Hindlimb muscle (tissue), 1 donor: ENCODE measurements at places on chromosomes 5 and 9. TPM values are rescaled to one million over a fixed set of nuclear protein-coding genes. Genes with fewer than 3 reads are reported as not detected.

DNA sequence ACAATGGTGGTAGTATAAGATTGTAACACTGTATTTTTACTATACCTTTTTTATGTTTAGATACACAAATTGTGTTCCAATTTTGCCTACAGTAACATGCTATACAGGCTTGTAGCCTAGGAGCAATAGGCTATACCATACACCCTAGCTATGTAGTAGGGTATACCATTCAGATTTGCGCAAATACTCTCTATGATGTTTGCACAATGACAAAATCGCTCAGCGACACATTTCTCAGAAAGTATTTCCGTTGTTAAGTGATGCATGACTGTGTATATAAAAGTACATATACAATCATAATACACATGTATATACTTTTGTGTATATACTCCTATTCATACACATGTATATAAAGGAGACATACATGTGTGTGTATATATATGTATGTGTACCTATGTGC lies 34.8 kb downstream of the ENC1 start:
- no peak for DNase-seq

- no peak for DNase-seq
Measured at GRCh38 chr9:99419070-99419469, 197.0 kb downstream of the SEC61B start.

- DNase-seq, result no peak
Measured at GRCh38 chr9:36169166-36169565, at the start of gene CCIN. Gene CCIN, plus strand, starts transcription at chr9:36169388. Its CDS starts 115 bp downstream, at chr9:36169503.

GRCh38 chr5:141641634-141642267 lies 5.0 kb downstream of the RELL2 start:
- DNase-seq, result no peak

GRCh38 chr9:86700629-86701028 lies 246.7 kb downstream of the GAS1 start:
- DNase-seq, result peak; percentile 88

DNA sequence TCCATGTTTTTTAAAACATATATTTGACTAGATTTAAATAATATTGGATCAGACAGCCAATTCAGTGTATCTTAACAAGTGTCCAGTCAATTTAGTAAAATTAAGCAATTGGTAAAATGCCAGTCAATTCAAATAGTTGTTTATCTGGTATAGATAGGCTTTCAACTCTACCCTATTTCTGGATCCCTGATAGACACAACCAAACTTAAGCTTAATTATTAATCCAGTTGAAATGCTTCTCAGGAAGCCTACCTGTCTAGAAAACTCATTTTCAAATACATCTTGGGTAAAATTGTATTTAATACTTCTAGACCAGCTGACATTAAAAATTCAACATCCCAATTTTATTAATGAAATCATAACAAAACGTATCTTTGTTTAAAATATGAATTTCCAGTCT lies 710.8 kb upstream of the GRAMD2B start:
- DNase-seq, result no peak

DNA sequence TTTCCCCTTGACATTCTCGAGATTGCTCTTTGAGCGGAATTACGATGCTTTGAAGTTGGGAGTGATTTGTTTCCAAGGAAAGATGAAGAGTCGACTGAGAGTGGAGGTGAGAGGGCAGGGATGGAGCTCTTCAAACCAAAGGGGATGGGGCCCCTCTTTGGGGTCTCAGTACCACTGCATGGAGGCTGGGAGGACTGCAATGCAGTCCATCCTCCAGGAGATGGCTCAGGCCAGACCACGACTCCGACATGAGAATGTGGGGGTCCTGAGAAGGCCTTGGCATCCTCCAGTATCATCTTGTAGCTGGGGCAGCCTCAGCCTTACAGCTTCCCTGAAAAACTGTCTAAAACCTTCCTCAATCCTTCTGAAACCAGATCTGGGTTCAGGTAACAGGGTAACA lies 51.1 kb upstream of the CDKN2AIPNL start:
- no peak for DNase-seq

DNA sequence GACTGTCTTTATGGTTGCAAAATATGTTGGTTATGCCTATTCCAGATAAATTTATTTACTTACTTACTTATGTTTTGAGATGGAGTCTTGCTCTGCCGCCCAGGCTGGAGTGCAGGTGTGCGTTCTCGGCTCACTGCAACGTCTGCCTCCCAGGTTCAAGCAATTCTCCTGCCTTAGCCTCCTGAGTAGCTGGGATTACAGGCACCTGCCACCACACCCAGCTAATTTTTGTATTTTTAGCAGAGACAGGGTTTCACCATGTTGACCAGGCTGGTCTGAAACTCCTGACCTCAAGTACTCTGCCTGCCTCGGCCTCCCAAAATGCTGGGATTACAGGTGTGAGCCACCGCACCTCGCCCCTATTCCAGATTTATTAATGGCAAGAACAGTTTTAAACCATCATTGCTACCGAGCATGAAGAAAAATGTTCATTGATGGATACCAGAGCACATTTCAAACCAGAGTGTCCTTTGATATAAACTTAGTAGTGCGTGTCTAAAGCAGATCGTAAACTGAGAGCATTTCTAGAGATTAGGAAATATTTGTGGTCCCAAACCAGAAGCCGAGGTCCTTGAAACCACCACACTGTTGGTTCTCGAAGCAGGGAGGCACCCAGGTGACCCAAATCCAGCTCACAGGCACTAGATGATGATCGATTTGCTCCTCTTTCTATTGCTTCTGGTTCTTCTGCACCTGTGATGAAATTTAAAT lies 85.2 kb downstream of the GRAMD2B start:
- no peak for DNase-seq

- DNase-seq, result no peak
Measured at GRCh38 chr5:148963664-148964063, 99.2 kb downstream of the SH3TC2 start.

DNA sequence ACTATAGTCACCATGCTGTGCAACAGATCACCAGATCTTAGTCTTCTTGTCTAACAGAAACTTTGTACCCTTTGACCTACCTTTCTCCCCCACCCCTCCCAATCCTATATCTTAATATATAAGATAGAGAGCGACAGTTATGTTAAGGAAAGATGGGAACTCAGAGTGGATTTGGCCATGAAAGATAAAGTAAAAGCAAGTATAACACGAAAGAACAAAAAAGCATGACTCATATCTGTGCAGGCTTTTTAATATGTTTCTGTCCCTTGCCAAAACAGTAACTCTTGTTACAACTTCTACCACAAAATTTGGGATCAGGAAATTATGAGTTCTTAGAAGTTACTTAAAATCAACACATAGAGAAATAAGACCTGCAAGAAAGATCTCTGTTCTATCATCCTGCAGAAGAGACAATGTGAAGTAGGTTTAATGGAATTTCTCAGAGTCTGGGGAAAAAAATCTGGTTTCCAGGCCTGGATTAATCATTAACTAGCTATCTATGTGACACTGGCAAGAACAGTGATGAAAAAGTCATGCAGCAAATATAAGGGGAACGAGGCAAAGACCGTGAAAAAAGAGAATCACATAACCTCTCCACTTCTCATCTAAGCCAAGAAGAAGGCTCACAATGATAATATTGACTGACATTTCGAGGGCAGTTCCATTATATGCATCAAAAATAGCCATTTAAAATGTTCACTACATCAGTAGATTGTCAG lies 18.6 kb downstream of the BAAT start:
- no peak for DNase-seq

DNA sequence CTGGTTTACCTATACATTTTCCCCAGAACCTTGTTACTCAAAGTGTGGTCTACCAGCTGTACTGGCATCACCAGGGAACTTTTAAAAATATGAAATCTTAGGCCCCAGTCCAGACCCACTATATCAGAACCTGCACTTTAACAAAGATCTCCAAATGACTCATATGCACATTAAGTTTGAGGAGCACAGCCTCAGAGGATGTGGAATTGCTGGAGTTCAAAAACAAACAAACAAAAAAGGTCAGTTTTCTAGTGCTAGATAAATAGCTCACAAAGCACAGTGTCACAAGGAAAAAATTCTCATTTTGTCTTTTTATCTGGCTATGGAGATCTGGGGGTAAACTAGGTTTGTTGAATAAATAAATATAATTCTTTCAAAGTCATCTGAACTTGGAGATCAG lies 68.9 kb upstream of the ANKRD55 start:
- DNase-seq, result no peak

DNA sequence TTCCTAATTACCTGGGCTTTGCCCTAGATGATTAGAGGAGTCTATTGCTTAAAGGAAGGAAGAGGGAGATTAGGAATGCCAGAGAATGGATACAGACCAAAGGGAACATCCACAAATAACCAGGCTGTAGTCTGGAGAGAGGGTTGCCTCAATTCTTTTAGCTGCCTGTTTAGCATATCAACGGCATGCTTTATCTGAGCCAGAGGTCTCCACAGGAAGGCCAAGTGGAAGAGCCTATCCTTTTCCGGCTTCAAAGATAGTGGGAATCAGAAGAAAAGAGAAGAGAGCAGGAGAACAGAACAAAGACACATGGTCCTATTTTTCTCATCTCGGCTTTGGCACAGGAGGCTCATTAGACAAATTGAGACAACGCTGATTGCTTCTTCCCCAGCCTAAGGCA lies 142.4 kb downstream of the NMUR2 start:
- DNase-seq, result no peak

DNA sequence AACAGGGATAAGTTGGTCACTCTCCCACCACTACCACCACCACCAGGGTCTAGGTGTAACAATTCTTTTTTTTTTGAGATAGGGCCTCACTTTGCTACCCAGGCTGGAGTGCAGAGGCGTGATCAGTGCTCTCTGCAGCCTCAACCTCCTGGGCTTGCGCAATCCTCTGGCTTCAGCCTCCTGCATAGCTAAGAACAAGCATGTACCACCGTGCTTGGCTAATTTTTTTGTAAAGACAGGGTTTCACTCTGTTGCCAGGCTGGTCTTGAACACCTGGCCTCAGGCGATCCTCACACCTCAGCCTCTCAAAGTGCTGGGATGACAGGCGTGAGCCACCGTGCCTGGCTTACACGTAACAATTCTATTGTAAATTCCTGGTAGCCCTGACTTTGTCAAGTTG lies 27.5 kb downstream of the CORO2A start:
- DNase-seq, result no peak

DNA sequence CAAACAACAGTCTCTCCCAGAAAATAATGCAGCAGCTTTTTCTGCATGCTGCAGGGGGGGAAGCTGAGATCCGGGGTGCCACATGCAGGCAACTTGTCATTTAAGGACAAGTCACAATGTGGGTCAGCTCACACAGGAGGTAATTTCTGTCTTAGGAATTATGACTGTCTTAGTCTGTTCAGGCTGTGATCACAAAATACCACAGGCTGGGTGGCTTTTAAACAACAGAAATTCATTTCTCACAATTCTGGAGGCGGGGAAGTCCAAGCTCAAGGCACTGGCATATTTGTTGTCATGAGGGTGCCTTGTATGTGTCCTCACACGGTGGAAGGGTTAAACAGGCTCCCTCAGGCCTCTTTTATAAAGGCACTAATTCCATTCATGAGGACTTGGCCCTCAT lies 127.7 kb downstream of the DIRAS2 start:
- DNase-seq, result no peak

- no peak for DNase-seq
Measured at GRCh38 chr9:6816581-6816980, 58.8 kb downstream of the KDM4C start.

GRCh38 chr9:120014796-120015195 lies 565.2 kb downstream of the CDK5RAP2 start:
- no peak for DNase-seq

The C5orf46 gene
- polyA plus RNA-seq, result not detected

The JAK2 gene
- polyA plus RNA-seq, result 12.3 TPM

The CFAP77 gene
- not detected for polyA plus RNA-seq

The IL4 gene
- polyA plus RNA-seq, result not detected

The PAEP gene
- polyA plus RNA-seq, result not detected

The STK32A gene
- polyA plus RNA-seq, result 0.49 TPM
